Stimulated activated CD4-positive, alpha-beta T cell treated with anti-CD3 and anti-CD28 coated beads, TNF-alpha, amount 100 ng/mL, for 1 hour (primary cell): ENCODE measurements at places on chromosomes 7 and 10.

GRCh38 chr10:22710139-22710745 lies 4.1 kb downstream of the PIP4K2A start:
- no peak for DNase-seq

GRCh38 chr7:139374246-139374645 lies 14.6 kb downstream of the LUC7L2 start:
- no peak for DNase-seq

GRCh38 chr10:122232769-122233168 lies 38.3 kb upstream of the BTBD16 start:
- DNase-seq, result no peak

GRCh38 chr10:94138391-94138790 lies 144.7 kb downstream of the PLCE1 start:
- DNase-seq, result no peak

- no peak for DNase-seq
Measured at GRCh38 chr10:113454341-113455061, 98.4 kb upstream of the HABP2 start.

- no peak for DNase-seq
Measured at GRCh38 chr7:105680505-105681187, 99.4 kb upstream of the EFCAB10 start.

DNA sequence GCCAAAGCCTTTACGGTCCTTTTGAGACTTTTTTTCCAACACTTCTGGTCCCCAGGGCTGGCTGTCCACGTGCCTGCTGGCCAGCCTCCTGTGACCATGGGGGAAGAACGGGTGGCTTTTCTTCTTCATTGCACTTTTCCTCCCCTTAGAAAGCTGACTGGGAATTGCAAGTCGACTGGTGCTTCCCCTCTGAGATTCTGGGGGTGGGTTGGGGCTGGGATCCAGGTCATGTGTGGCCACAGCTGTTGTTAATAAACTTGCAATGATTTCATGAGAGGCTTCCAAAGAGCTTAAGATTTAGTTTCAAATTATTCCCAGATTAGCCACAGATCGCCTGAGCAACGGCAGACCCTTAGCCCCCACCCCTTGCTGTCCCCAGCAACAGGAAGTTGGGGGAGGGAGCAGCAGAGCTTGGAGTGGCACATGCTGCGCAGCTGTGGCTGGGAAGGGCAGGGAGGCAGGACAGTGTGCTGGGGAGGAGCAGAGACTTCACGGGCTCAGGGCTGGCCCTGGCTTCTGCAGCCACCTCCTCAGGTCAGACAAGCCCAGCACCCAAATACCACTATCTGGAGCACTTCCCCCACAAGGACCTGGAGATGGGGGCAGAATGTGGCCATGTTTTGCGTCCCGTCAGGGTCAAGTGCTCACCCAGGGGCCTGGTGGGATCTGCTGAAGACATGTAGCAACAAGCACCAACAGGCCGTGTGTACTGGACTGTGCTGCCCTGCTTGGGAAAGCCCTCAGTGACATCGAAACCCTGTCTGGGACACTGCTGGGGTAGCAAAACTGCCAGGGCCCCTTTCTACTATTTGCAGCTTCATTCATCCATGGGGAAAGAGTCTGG lies 147.1 kb downstream of the RNF216 start:
- no peak for DNase-seq

DNA sequence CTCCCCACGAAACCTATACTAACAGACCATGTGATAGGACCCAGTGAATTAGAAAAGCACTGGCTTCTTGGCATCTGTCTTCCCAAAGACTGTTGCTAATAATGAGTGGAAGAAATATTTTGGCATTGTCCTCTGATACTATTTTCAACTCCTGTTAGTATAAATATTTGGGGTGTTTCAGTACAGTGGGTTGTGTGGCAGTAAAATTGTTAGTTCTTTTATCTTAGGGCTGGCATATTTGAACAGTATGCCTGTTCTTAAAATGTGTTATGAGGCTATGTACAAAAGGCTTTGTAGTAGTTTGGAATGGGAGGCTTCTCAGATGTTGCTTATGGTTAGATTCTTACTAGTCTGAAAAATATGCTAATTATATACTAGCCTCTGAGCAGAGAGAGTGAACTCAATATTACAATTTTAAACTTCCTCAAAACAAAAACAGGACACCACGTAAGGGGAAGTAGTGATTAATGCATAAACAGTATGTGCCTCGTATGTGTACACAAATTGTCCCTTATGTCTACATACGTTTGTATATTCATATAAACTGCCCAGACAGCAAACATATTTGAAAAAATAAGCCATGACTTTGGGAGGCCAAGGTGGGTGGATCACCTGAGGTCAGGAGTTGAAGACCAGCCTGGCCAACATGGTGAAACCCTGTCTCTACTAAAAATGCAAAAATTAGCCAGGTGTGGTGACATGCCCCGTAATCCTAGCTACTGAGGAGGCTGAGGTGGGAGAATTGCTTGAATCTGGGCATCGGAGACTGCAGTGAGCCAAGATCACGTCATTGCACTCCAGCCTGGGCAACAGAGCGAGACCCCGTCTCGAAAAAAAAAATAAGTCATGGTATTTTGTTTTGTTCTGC lies 115.4 kb downstream of the ARID5B start:
- DNase-seq, result no peak

GRCh38 chr10:14414901-14415300 lies 84.2 kb upstream of the FRMD4A start:
- no peak for DNase-seq

GRCh38 chr10:101569622-101570427 lies 18.2 kb downstream of the POLL start:
- DNase-seq, result peak; percentile 75

GRCh38 chr10:132371641-132372081 lies 25.3 kb upstream of the PWWP2B start:
- no peak for DNase-seq

DNA sequence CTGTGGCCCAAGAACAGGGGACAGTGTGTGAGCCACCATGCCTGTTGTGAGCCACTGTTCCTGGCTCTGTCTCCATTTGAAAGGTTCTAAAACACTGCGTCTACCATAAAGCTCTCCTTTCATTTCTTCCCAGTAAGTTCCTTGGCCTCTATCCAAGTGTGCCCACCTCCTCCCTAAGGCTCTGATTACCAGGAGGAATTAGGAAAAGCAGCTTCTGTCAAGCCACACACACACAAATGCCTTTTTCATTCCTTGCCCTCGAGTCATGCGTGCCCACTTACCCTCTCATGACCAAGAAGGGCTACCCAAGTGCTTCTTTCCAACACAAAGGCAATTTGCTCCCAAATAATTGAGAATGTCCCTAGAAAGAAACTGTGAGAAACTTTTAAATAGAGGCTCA lies 70.8 kb upstream of the PARD3 start:
- no peak for DNase-seq

DNA sequence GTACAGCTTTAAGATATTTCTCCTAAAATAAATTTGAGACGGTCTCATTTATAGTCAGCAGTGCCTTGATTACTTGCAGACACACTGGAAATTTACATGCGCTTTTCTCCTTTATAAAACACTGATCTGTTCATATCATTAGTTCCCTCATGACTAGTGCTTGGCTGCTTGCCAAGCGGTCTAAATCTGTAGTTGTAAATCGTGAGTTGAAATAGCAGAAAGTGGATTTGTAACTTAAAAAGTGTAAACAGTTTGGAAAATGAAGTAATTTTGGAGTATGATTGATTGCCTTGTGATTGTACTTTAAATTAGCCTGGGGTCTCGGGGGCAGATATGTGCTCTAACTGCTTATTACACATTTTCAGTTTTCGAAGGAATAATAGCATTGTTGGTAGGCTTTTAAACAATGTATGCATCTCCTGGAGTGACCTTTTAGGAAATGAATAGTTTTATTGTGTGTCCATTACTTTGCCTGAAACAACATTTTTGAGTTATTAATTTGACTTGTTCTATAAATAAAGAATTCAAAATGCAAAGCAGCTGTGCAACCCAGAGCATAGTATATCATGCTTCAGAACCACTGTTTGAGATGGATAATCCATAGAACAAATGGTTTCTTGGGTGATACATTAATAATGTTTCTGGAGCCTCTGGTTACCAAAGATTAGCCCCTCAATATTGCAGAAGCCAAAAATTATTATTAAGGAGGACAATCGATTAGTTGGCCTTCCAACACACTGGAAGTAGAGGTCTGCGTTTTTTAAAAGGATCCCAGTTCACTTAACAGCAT lies 73.3 kb downstream of the ARID5B start:
- no peak for DNase-seq

- DNase-seq, result no peak
Measured at GRCh38 chr7:28137463-28137862, 43.1 kb downstream of the JAZF1 start.

DNA sequence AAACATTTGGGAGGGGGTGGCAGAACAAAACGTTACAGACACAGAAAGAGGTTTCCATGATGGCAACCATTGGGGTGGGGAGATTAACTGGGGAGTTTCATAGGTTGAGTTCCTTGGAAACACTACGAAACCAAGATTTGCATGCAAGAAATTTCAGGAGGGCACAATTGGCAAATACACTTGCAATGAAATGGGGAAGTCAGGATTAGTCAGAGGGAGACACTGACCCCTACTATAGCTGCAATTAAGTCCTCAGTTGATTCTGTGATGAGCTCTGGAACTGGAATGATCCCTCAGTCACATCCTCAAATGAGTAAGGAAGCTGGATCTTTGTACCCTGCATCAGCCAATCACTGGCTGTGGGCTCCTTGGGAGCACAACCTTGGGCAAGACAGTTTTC lies 22.1 kb downstream of the CPEB3 start:
- no peak for DNase-seq

GRCh38 chr10:119517235-119518141 lies 25.0 kb downstream of the RGS10 start:
- no peak for DNase-seq

DNA sequence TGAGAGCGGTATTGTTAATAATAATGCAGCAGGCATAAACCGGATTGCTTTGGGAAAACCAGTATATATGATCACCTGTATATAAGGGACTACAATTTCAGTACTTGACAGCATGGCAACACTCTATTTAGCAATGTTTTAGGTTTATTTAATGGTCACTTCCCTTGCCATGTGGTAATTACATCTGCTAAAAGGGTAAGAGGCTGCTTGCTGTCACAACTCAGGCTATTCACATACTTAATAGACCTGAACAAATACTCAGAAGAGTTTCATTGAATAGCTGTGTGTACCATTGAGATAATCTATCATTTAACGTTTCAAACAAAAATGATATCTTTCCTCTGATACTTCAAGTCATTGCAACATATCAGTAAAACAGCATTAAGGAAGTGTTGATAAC lies 90.1 kb downstream of the PCDH15 start:
- no peak for DNase-seq

- no peak for DNase-seq
Measured at GRCh38 chr10:31602541-31603234, 283.7 kb downstream of the ZEB1 start.

GRCh38 chr7:83629117-83629880 lies 19.6 kb downstream of the SEMA3E start:
- DNase-seq, result no peak

- DNase-seq, result no peak
Measured at GRCh38 chr7:141706239-141707064, 1.7 kb upstream of the WEE2 start.

- no peak for DNase-seq
Measured at GRCh38 chr10:130741901-130742855, 569.3 kb downstream of the TCERG1L start.

DNA sequence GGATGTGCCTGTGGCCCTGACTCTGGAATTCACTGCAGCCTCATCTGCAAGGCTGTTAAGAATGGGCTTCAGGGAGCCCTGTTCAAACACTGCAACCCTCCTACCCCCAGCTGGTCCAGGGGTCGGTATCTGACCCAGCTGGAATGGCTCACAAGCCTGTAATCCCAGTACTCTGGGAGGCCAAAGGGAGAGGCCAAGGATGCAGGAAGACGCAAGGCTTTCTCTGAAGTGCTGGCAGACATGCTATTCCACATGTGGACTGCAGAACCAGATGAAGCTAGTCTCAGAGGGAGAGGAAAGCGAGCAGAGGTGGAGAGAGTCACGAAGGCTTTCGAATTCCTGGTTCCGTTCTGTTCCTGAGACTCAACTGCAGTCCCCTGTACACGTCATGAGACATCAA lies 45.0 kb downstream of the ESYT2 start:
- no peak for DNase-seq

- no peak for DNase-seq
Measured at GRCh38 chr7:25662841-25663800, 434.8 kb upstream of the NPVF start.

GRCh38 chr10:132662186-132662920 lies 123.6 kb downstream of the NKX6-2 start:
- DNase-seq, result no peak

DNA sequence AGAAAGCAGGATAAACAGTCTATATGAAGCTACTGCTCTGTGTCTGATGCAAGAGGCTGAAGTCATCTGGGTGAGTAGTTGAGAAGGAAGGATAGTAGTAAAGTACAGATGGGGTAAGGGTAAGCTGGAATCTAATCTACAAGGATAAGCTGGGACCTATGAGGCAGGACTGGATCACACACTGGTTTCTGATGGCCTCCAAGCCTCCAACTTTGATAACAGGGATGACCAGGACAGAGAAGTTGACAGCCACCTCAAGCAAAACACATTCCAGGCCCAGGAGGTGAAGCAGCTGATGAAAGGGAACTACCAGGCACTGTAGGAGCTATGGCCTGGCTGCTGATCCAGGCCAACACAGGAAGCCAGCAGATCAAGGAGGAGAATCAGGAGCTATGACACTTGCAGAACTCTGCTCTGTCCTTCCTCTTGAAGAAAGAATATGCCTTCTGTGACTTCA lies 278.1 kb upstream of the TMEM229A start:
- no peak for DNase-seq

DNA sequence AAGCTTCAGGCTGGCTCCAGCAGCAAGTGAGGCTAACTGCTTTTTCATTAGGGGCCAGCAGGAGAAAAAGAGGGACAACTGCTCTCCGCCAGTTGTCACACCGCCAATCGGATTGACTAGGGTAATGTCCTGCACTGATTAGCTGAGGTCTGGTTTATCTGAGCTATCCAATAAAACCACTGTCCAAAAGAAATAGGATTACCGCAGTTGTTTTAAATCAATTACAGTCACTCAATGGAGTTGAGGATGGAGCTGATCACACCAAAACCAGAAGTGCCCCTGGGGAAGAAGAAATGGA lies 351.4 kb upstream of the NPVF start:
- DNase-seq, result no peak

DNA sequence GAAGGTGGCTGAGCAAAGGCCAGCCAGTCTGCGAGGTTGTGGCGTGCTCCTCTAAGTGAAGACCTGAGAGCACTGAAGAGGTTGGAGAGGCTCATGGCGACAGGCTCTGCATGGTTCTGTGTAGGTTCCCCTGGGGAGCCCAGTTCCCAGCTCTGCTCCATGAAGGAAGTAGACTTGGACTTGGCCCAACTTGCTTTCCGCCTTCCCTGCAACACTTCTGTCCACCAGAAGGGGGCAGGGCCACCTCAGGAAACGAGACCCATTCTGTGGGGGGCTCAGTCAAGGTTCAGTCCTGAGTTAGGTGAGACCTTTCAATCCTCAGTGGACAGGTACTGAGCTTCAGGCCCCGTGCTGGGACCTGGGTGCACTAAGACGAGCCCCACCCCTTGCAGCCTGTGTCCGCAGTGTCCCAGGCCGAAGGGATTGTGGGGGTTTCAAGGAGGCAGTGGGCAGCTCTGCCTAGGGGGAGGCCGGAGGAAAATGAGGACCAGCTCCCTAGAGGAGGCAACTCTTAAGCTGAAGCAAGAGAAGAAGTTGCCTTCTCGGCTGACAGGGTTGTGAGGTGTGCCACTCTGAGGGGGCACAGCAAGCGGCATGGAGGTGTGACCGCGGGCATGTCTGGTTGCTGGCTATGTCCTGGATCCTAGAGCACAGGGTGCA lies 15.0 kb upstream of the PCBD1 start:
- no peak for DNase-seq
